ENCODE measurements at places on chromosomes 5 and 9.
A peak's percentile ranks its signal among the peaks of the same experiment; 100 is the strongest.

DNA sequence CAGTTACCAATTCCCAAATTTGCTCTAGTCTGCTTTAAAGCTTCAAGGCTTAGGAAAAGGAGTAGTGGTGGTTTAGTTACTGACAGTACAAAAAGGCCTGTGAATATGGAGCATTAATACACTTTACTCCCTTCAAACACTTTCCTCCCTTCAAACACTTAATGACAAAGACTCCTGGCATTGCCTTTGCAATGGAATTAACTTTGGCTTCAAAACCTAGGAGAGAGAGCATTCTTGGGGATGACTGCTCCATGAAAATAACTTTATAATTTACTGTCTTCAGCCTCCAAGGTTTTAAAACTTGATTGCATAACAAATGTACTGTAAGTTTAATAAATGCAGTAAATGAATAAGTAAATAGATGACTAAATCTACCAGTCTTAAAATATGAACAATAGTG, 185.6 kb downstream of the TRPM3 start:
- no peak for DNase-seq

DNA sequence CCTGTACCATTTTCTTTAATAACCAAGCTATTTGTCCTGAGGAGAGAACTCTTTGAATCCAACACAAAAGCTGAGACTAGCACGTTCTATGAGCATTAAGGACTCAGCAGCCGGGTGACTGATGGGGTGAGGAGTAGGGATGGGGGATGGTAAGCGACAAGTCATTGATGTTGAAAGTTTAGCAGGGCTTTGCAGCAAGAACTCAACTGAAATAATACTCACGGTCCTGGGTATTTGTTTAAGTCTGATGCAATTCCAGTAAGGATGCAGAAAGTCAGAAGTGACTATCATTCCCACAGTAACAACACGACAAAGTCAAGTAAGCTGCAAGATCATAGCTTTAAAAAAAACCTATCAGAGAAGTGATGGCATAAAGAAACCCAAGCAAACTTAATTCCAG, 131.1 kb downstream of the ACTL7B start:
- no peak for DNase-seq

- no peak for DNase-seq
Measured at GRCh38 chr5:111513131-111513520, 791 bp upstream of the STARD4 start.

DNA sequence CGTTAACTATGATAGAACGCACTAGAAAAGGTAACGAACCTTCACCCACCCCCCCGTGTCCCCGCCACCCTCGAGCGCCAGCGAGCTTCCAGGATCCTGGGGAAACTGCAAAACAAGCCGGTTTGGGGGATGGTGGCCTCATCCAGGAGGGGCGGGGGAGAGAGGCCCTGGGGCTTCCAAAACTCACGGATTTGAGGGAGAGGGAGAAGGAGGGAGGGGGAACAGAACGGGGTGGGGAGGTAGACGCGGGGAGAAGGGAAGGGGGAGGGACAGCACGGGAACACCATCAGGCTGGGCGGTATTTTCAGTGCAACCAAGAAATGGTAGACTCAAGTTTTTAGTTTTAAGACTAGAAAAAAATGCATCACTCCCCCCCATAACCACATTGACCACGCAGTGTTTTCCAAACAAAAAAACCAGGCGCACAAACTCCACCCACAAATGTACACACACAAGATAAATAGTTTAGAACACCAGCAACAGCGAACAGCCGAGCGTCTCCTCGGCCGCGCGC, 1.4 kb downstream of the NRARP start:
- DNase-seq = no peak

DNA sequence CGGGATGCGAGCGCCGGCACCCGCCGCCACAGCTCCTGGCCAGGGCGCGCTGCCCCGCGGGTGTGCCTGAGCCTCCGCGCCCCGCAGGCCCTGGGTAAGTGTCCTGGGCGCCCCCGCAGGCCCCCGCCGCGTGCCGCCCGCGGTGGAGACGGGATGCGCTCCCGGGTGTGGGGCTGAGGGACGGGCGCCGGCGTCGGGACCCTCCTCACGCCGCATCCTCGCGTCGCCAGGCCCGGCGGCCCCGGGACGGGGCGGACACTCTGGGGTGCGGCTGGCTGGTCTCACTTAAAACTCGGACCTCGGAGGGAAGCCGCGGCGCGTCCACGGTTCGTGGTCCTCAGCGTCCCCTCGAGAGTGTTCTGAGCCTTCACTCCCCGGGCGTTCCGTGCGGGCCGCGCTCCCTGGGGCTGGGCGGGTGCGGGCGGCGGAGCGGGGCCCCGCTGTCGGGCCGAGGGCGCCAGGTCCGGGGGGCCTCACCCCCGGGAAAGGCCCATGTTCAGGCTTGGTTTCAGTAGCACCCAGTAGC, 275 bp downstream of the AHRR start:
- DNase-seq = no peak

- DNase-seq = no peak
Measured at GRCh38 chr9:76136986-76137385, 246.5 kb downstream of the PCSK5 start.

DNA sequence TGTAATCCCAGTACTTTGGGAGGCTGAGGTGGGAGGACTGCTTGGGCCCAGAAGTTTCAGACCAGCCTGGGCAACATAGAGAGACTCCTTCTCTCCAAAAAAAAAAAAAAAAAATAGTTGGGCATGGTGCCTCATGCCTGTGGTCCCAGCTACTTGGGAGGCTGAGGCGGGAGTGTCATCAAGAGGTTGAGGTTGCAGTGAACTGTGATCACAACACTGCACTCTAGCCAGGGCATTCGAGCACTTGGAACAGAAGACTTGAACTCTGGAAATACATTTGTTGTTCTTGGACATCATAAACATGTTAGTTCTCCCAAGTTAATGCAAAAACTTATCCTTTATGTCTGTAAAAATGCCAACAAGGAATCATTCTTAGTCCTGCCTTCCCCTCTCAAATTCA, 29.6 kb downstream of the EHMT1 start:
- DNase-seq = no peak

GRCh38 chr9:37271679-37272078, 150.8 kb upstream of the GRHPR start:
- DNase-seq = no peak

DNA sequence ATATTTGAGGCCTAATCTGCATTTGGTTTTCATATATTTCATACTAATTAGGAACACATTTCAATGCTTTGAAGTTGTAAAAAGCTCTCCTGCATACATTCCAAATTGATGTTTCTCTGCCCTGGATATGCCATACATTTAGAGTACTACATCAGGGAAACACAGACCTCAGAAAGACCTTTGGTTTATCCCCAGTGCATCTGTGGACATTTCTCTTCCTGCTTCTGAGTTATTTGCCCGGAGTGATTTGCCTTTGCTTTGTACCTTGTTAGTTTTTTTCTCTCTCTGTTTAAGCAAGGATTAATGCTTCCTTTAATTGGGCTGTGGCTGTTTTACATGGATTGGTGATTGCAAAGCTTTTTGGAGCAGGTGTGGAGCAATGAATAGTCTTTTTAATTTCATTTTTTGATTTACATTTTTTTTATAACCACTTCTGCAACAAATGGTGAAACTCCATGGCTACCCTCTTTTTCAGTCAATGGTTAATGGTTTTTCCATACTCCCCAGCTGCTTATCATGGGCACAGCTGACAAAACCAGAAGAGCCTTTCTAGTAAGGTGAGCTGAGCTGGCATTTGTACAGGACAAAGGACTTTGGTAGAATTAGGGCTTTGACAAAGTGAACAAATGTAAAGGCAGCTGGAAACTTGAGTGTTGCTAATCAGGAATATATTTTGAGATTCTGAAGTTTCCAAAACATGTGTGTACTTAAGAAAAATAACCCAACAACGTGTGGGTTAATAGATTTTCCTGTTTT, 54.2 kb downstream of the ZSWIM6 start:
- no peak for DNase-seq

GRCh38 chr9:2158766-2159430, 143.8 kb downstream of the SMARCA2 start:
- DNase-seq = peak; percentile 39

- no peak for DNase-seq
Measured at GRCh38 chr9:125476645-125477044, 215.0 kb downstream of the GAPVD1 start.

- DNase-seq = peak; percentile 44
Measured at GRCh38 chr9:34664281-34665066, 2.0 kb upstream of the CCL27 start.

DNA sequence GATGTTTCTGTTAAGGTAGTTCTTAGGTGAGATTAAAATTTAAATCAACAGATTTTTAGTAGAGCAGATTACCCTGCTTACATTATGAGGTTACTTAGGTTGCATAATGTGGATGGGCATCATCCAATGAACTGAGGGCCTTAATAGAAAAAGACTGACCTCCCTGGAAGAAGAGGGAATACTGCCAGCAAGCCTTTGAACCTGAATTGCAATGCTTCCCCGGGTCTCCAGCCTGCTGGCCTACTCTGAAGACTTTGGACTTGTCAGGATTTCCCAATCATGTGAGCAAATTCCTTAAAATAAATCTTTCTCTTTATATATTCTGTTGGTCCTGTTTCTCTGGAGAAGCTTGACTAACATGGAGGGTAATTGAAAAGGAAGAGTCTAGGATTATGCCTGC, 542.1 kb upstream of the ARRDC3 start:
- DNase-seq = no peak

- DNase-seq = no peak
Measured at GRCh38 chr5:109451146-109451545, 41.4 kb upstream of the PJA2 start.

DNA sequence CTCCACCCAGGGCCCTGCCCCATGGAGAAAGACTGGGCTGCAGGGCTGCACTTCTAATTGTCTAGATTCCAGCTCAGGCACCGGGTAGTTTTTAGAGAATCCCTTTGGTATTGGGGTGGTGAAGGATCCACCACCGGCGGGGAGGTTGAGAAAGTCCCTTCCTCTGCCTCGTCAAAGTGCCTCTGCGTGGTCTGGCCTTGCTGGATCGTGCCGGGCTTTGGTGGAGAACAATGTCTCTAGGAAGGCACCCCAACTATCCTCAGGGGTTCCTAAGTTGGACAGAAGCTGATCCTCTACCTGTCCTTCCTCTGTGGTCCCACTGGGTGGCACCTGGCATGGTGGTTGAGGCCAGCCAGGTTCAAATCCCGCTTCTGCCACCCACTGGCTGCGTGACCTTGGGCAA, 7.3 kb upstream of the AMBP start:
- no peak for DNase-seq

- DNase-seq = no peak
Measured at GRCh38 chr9:4739587-4740387, 1.2 kb downstream of the AK3 start.

GRCh38 chr9:37062336-37062735, 28.3 kb upstream of the PAX5 start:
- DNase-seq = no peak

GRCh38 chr5:158928404-158928803, 171.3 kb downstream of the EBF1 start:
- DNase-seq = no peak

- DNase-seq = no peak
Measured at GRCh38 chr5:133531178-133531577, 81.2 kb downstream of the FSTL4 start.

GRCh38 chr9:128821584-128822406, 3.5 kb downstream of the ENDOG start:
- DNase-seq = no peak

GRCh38 chr5:143177263-143177983, 226.1 kb downstream of the NR3C1 start:
- DNase-seq = no peak

GRCh38 chr5:149410071-149410470, 31.0 kb upstream of the IL17B start:
- DNase-seq = no peak

- DNase-seq = no peak
Measured at GRCh38 chr5:176157656-176158055, 80.6 kb upstream of the SIMC1 start.

DNA sequence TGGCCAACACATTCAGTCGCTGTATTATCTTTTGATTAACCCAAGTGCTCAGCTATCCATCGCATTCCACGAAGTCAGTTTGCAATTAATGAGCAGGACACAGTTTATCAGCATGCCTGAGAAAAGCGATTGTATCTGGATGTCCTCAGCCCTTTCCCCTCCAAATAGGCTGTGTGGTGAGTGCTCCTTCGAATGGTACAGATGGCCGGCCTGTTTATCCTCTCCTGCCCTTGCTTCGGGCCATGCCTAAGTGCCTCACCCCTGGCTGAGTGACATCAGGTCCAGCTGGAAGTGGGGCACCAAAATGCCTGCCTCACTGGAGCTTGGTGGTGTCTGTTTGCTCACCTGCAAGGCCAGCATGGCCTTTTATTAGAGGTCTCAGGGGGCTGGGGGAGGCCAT, 317.3 kb downstream of the GADD45G start:
- DNase-seq = no peak

DNA sequence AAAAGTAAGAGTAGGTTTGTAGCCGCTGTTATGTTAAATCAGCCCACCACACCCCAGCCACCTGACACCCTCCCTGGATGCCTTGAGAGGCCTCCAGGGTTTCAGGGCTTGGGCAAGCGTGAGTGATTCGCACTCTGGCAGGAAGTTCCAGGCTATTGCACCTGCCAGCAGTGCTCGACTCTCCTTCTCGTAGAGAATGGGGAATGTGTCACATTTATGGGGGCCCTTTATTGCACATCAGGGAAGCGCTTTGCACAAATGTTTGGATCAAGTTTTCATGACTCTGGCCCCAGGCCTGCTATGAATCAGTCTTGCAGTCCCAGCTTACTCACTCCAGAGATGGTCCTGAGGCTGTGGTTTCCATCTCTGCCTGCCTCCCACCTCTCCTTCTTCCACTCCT, 66.1 kb upstream of the ADRA1B start:
- DNase-seq = no peak

- no peak for DNase-seq
Measured at GRCh38 chr5:57499262-57500050, 16.8 kb upstream of the ACTBL2 start.

- DNase-seq = no peak
Measured at GRCh38 chr9:121915304-121915625, 177.8 kb downstream of the TTLL11 start.

- DNase-seq = no peak
Measured at GRCh38 chr5:78162253-78162862, 132.1 kb downstream of the AP3B1 start.

DNA sequence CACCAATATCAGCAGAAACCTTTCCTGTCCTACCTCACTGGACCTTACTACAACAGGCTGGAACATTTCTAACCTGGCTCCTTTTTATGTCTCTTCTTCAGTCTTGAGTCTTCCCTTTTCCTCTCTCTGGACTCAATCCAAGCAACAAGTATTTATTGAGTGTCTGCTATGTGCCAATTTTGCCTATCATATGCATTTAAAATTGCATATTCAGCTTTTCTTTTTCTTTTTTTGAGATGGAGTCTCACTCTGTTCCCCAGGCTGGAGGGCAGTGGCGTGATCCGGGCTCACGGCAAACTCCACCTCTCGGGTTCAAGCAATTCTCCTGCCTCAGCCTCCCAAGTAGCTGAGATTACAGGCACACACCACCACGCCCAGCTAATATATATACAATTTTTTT, 65.8 kb downstream of the MEIKIN start:
- DNase-seq = no peak
